ENCODE measurements at places on chromosomes 12 and 14. TPM values are rescaled to one million over a fixed set of nuclear protein-coding genes. Genes with fewer than 3 reads are reported as not detected.

- DNase-seq = no peak
These were observed 163.0 kb upstream of the FRMD6 start for GRCh38 chr14:51488569-51489220.

The SLC7A7 gene
- 5.0 TPM for total RNA-seq

DNA sequence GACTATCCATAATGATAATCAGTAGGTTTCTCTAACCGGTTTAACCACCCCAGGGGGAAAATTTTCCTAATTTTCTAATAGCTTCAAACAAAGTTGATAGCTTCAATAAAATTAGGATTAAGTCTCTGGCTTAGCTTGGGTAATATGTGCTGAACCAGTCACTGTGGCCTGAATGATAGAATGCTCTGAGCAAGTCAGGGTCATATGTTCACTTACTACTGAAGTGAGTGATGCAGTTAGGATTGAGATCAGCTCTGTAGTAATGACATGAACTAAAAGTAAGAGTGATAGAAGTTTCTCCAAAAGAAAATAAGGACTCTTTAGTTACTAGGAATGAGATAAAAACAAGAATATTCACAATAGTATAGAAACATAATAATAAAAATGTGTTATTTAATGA lies 32.6 kb downstream of the ETNK1 start:
- no peak for DNase-seq

- peak; percentile 62 for DNase-seq
These were observed 2.3 kb upstream of the CLEC1A start for GRCh38 chr12:10101042-10101579.

- no peak for DNase-seq
These were observed 88.9 kb downstream of the ESRRB start for GRCh38 chr14:76464856-76465255.

The KLRK1 gene
- not detected for total RNA-seq

The LRFN5 gene
- total RNA-seq = not detected

DNA sequence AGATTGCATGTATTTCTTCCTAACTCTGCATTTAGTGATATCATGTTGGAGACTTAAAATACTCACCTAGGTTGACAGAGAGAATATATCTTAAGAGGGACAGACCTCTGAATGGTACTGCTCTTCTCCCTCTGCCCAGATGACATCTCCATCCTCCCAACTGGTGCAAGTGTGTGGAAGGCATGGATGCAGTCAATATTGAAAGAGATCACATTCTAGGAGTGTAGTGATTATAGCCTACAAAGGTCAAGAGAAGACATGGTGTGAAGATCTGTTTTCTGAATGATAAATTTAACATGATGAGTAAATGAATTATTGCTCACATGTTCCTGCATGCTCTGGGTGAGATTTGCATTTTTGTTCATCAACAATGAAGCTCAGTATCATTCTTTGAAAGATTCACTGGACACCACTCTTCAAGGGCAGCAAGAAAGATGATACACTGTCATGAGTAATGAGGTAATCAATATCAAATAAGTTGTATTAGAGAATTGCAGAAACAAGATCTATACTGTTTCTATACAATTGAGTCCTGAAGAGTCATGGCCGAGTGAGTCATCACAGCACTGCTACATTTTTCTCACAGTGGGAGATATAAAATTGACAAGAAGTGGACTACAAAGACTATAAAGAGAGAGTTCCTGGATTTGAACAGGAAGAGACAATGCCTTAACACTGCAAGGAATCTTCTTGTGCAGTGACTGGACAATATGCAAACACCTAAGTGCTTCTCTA lies 183.3 kb upstream of the KRR1 start:
- DNase-seq = peak; percentile 8

GRCh38 chr12:111653596-111653995 lies 32.2 kb downstream of the BRAP start:
- DNase-seq = no peak

GRCh38 chr12:4909734-4910501 lies at the start of gene KCNA1:
KCNA1 (plus strand) TSS chr12:4909905; CDS start chr12:4911379, 1,474 bp downstream.
- peak; percentile 35 for DNase-seq

DNA sequence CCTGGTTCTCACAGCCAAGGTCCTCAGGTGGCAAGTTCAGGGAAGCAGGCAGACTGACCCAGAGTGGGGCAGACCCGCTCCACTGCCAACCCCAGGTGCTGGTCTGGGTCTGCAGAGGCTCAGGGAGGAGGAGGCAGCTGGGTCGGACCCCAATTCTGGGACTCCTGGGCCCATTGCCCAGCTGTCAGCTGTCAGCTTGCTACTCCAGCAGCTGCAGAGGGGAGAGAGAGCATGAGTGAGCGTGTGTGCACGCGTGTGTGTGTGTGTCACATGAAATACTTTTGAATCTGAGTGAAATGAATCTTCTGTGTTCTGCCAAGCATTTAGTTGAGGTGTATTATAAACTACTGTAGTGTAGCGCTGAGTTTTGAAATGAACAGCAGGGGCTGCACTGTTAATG lies 30.8 kb downstream of the XRCC3 start:
- DNase-seq = no peak

GRCh38 chr12:131861261-131862083 lies 33.0 kb upstream of the ULK1 start:
- no peak for DNase-seq

- DNase-seq = no peak
These were observed 40.6 kb downstream of the PPP1R13B start for GRCh38 chr14:103806805-103807204.

- DNase-seq = peak; percentile 84
These were observed 14.4 kb downstream of the G2E3 start for GRCh38 chr14:30573226-30573814.
